ENCODE measurements at places on chromosomes 4 and X.

- no peak for DNase-seq
Observed at GRCh38 chrX:73913580-73913979, 350.6 kb downstream of the CHIC1 start.

- DNase-seq: no peak
Observed at GRCh38 chr4:16125571-16126445, 42.0 kb upstream of the PROM1 start.

DNA sequence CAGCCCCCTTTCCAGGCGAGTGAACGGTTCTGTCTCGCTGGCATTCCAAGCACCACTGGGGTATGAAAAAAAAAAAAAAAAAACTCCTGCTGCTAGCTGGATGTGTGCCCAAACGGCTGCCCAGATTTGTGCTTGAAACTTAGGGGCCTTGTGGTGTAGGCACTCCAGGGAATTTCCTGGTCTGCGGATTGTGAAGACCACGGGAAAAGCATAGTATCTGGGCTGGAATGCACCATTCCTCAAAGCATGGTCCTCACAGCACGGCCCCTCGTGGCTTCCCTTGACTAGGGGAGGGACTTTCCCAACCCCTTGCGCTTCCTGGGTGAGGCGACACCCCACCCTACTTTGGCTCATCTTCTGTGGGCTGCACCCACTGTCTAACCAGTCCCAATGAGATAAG is 516.8 kb upstream of the FAM241A start:
- DNase-seq: no peak

DNA sequence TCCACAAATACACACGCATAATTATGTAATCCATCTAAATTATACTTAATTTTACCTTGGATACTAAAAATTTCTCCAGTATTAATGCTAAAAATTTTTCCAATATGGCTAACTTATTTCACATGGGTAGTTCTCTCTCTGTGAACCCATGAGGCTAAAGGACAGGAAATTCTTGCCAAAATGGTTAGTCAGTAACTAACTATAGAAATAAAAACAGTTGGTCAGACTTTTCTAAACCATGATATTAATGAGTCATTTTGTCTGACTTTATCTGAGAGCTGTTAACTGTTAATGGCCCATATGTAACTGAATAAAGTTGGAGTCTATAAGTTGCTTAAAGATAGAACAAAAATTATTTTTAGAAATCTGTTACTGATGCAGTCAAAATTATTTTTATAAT is 549.4 kb downstream of the TLL1 start:
- DNase-seq: no peak

- no peak for DNase-seq
Observed at GRCh38 chr4:174273930-174274329, 9.5 kb downstream of the FBXO8 start.

DNA sequence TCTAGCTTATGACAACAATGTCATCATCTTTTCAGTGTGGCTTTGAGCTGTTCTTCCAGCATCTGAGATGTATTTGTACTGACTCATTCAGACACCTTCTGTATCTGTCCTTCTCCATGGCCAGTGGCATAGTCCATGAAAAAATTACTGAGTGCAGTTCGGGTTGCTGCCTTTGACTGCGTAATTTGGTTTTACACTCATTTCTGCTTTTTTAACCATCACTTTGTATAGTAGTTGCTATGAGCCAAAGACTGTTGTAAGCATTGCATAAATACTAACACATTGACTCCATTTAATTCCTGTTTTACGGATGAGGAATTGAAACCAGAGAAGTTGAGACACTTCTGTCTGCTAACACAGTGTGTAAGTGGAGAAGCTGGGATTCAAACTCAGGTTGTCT is 190.7 kb upstream of the MID1 start:
- DNase-seq: no peak
